ENCODE measurements at places on chromosomes 2 and 18. TPM values are rescaled to one million over a fixed set of nuclear protein-coding genes. Genes with fewer than 3 reads are reported as not detected.

LYG2 gene
- total RNA-seq: not detected

BUB1 gene
- total RNA-seq: 7.4 TPM

L3MBTL4 gene
- 8.8 TPM for total RNA-seq

TMEM182 gene
- total RNA-seq: 0.22 TPM

ANKAR gene
- total RNA-seq: 8.3 TPM

LIMS2 gene
- total RNA-seq: 5.1 TPM

NPPC gene
- not detected for total RNA-seq

KCNG2 gene
- total RNA-seq: 0.43 TPM

MOB4 gene
- total RNA-seq: 27.0 TPM

SERPINB10 gene
- not detected for total RNA-seq

IL36RN gene
- not detected for total RNA-seq

UGP2 gene
- 129 TPM for total RNA-seq

Measured in dermis lymphatic vessel endothelial cell (primary cell).